Amygdala (tissue), 56 donors: ENCODE measurements at places on chromosomes 7 and 10.

GRCh38 chr7:41955451-41955850, 252.6 kb upstream of the INHBA start:
- DNase-seq, result no peak

DNA sequence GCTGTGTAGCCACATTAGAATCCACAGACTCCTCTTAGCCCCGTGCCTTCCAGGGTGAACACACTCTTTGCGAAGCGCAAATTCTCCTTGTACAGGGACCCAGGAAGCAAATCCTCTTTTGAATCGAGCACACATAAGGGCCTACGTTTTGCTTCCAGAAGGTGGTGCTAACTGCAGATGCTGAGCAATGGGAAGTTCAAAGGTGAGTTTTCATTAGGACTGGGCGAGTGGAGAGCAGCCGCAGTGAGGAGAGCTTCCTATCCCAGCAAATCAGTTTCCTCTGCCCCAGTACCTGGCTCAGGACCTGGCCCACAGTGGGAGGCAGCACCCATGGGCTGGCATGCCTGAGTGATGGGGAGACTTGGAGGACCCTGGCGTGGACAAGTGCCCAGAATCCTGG, 23.5 kb upstream of the GPR26 start:
- DNase-seq, result no peak

GRCh38 chr7:20776942-20777341, 9.7 kb downstream of the SP8 start:
- DNase-seq, result no peak

DNA sequence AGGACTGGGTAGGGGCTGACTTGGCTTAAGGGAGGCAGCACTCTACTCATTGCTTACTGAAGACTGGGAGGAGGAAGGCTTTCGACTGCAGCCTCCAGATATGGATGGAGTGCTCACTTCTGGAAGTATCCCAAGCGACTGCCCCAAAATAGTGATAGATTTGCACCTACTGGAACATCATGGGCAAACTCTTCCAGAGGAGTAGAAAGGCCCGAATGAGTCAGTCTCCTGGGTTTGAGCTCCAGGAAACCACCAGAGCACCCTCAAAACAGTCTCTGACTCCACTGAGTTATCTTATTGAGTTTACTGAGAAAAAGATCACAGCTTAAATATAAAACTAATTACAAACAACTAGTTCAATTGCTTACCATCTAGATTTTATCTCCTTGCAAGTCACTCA, 37.2 kb upstream of the PDLIM1 start:
- DNase-seq, result no peak

GRCh38 chr7:21617916-21618390, 75.1 kb downstream of the DNAH11 start:
- DNase-seq, result no peak

DNA sequence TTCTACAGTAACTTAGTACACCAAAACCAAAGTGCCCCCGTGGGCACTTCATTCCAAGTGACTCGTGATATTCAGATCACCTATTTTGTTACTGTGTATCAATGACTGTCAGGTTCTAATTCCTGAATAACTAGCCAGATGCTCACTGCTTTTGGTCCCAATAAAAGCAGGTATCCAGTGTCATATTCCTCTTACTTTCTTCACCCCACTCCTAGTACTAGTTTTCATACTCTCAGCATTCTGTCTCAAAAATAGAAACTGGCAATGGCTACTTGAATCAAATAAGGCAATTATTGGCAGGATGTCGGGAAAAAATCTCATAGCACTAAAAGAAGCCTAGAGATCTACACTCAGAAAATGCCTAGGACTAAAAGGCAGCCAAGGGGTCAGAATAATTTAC, 84.6 kb downstream of the ZNF467 start:
- DNase-seq, result no peak

DNA sequence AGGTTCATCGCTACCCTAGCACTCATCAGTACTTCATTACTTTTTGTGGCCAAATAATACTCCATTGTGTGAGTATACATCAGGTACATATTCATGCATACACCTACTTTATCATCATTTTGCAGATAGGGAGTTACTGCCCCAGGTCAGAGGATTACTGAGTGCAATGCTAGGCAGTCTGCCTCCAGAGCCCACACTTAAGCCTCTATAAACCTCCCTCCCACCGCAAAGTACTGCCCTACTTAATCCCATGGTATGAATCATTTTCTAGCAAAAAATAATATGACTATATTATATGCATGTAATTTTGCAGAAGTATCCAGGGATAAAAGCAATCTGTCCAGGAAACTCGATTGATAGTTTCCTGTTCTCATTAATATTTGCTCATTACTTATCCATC, 194.3 kb downstream of the GRID1 start:
- DNase-seq, result no peak

- DNase-seq, result no peak
These were observed 738.8 kb upstream of the POT1 start for GRCh38 chr7:125668321-125668993.
